ENCODE measurements at places on chromosomes 1 and 21. TPM values are rescaled to one million over a fixed set of nuclear protein-coding genes. Genes with fewer than 3 reads are reported as not detected.

The ATP8B2 gene
- 15.9 TPM for polyA plus RNA-seq

DNA sequence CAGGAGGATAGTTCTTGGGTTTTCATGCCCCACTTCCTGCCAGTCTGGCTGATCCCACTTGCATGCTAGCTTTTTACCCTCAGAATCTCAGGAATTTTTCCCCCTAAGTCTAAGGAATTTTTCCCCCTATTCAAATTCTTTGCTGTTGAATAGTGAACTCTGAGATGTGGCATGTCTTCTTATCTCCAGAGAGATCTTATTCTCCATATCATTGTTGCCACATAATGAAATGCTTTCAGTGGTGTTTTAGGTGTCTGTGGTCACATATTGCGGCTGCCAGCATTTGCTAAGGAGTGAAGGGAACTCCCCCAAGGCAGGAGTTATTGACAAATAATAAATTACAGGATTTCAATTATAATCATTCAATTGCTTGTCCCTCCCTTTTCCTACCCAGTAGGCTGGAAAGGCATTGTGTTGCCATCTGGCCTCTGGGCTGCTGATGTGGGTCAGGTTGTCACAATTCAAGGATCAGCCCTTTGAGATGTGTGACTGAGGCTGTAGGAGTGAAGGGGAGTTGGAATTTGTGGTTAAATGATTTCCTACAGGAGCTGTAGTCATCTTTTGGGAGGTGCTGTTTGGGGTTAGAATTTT lies 3.9 kb upstream of the FLG start:
- DNase-seq: no peak

DNA sequence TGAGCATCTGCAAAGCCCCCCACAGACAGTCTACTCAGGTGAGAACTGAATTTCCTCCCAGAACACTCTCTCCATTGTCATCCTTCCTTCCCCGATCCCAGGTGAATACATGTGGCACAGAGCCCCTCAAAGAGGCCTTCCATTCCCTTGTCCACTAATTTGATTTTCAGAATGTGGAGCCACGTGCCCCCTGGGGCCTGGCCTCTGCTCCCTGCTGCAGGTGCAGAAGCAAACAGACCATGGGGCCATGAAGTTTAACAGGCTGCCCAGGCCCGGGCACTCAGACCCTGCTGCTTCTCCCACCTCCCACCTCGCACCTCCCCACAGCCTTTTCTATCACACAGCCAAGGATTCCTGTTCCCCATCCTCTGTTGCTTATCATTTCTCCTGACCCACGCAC lies 243.8 kb upstream of the RAB4A start:
- no peak for DNase-seq

- DNase-seq: no peak
Observed at GRCh38 chr1:225846331-225847310, 35.6 kb downstream of the TMEM63A start.

DNA sequence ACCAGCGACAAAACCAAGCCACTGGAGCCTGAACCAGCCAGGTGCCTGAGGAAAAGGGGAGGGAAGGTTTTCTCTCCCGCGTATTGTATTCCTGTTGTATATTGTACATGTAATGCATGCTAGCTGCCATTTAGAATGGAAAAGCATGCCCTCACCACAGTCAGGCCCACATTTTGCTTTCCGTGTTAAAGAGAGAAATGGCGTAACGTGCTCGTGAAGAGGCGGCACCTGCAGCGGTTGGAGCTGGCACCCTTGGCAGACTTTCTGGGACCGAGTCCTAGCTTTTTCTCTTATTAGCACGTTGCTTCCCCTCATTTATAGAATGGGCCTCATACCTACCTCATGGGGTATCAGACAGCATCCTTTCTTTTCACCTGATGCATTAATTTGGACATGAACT lies 135.3 kb upstream of the IRF2BP2 start:
- DNase-seq: no peak

GRCh38 chr1:89606227-89606980 lies 26.5 kb upstream of the LRRC8C start:
- no peak for DNase-seq

The SRM gene
- 61.6 TPM for polyA plus RNA-seq

GRCh38 chr21:33550772-33551660 lies 8.2 kb downstream of the SON start:
- peak; percentile 52 for DNase-seq

- DNase-seq: peak; percentile 91
Observed at GRCh38 chr1:34742667-34743270, 12.1 kb upstream of the GJB5 start.

DNA sequence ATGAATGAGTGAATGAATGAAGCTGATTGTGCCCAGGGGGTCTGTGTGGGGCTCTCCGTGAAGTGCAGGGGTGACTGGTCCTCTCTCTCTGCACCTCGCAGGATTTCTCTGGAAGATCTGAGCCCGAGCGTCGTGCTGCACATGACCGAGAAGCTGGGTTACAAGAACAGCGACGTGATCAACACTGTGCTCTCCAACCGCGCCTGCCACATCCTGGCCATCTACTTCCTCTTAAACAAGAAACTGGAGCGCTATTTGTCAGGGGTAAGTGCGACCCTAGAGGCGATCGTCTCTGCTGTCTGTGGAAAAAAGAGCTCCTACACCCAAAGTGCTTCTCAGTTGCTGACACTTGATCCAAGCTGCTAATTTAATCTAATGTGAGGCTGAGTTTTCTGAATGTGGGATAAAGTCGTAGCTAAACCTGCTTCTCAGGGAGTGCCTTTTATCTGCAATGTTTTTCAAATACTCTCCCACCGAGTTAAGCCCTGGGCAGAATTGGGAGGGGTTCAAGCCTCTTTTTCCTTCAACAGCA lies 101.7 kb downstream of the HUNK start:
- no peak for DNase-seq

The GBP3 gene
- 3.5 TPM for polyA plus RNA-seq

- DNase-seq: no peak
Observed at GRCh38 chr1:102071451-102071850, 74.7 kb upstream of the OLFM3 start.

The MPZ gene
- polyA plus RNA-seq: 23.2 TPM

Measured in right cardiac atrium (tissue), 5 donors.